ENCODE measurements at places on chromosomes 2 and 18.

DNA sequence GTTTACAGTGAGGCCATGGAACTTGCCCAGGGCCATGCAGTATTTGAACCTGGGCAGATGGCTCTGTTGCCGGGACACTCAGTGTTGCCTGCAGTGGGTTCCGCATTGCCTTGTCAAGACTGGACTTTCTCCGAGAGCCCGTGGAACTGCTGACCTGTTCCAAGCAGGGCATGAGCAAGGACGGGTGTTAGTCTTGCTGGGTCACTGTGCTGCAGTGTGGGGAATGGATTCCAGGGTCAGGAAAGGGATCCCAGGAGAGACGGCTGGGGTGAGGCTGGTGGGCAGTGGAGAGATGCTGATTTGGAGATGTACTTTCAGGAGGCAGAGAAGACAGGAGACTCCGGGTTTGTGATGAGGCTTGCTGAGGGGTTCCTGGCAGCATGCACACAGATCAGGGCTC lies 348.7 kb upstream of the HS6ST1 start:
- DNase-seq, result no peak

DNA sequence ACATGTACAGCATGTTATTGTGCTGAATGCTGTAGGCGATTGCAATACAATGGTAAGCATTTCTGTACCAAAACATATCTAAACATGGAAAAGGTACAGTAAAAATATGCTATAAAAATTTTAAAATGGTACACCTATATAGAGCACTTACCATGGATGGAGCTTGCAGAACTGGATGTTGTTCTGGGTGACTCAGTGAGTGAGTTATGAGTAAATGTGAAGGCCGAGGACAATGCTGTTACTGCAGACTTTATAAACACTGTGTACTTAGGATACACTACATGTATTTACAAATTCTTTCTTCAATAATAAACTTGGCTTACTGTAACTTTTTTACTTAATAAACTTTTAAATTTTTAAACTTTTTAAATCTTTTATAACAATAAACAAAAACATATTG lies 473.4 kb upstream of the UBE2E3 start:
- DNase-seq, result no peak

GRCh38 chr2:112805542-112805941 lies 21.2 kb upstream of the IL1A start:
- DNase-seq, result no peak

GRCh38 chr18:75276818-75277609 lies 66.4 kb downstream of the TSHZ1 start:
- no peak for DNase-seq

DNA sequence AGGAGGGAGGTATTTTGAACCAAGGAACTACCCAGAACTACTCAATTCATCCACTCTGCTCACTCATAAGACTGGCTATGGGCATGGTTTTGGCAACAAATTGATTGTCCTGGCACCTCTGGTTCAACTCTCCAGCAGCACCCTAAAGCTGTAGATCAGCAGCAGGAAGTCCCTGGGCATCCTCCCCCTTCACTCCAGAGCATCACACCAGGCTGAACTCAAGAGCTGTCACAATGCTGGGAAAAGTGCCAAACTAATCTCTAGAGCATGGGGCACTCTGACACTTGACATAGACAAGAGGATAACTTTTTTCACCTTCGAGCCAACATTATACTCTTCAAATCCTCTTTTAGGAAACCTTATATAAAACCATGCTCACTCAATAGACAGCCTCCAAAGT lies 154.1 kb upstream of the RBBP8 start:
- DNase-seq, result no peak

- no peak for DNase-seq
These were observed 115.0 kb upstream of the CDCA7 start for GRCh38 chr2:173239644-173240043.

DNA sequence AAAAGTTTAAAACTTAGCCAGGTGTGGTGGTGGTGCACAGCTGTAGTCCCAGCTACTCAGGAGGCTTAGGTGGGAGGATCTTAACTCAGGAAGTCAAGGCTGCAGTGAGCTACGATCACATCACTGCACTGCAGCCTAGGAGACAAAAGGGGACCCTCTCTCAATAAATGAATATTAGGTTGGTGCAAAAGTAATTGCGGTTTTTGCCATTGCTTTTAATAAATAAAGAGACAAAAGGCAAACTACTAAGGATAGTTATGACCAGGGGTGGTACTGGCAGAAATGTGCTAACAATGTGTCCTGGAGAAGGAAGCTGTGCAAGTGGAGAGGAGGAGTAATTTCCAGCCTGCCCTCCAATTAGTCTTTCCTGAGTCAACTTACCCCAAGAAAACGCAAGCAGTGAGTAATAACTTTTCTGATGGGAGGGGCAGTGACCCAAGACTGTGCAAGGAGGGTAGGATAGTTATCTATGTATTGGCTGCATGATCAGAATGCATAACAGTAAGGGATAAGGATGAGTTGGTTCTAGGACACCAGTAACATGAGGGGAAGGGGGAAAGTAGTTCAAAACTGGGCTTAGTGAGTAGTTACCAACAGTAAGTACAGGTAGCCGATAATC lies 1.5 kb downstream of the EXOC6B start:
- no peak for DNase-seq

DNA sequence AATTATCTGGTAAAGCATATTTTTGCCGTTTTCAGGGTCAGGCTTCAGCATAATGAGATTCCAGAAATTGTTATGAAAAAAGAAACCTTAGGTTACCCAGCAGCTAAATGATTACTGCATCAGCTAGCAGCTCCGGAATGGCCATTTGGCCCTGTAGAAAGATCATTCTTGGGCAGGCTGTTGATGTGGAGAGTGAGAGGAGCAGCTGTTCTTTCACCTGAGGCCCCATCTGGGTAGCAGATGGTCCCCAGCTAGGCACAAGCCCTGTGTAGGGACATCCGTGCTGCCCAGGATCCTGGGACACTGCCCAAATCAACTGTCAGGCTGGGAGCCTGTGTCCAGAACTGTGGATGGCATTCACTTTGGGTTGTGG lies 61.8 kb downstream of the NEDD4L start:
- DNase-seq, result no peak

DNA sequence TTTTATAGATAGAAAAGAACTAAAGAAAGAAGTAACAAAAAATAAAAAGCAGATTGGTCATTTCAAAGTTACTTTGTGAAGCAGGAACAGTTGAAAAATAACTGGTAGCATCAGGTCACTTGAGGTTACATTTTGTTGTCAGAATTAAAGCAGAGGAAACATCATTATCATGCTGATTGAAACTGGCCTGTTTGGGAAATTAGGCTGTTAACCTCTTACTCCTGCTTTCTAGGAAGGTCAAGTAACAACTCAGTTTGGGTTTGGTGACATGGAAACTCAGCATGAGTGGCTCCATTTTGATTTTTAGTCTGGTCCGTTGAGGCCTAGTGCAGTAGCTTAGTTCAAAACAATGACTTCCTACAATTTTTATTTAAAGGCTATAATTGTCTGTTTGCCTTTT lies 1383.5 kb downstream of the DPP10 start:
- no peak for DNase-seq

GRCh38 chr2:113216891-113217454 lies 43.2 kb downstream of the PSD4 start:
- no peak for DNase-seq

DNA sequence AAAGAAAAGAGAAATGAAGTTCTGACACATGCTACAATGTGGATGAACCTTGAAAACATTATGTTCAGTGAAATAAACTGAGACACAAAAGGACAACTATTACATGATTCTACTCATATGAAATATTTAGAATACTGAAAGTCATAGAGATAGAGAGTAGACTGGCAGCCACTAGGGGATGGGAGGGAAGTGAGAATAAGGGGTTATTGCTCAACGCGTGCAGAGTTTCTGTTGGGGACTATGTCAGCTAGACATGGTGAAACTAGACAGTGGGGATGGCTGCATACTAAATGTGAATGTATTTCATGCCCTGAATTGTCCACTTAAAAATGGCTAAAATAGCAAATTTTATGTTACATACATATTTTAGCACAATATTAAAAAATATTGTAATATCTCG lies 108.7 kb upstream of the ATL2 start:
- DNase-seq, result no peak

DNA sequence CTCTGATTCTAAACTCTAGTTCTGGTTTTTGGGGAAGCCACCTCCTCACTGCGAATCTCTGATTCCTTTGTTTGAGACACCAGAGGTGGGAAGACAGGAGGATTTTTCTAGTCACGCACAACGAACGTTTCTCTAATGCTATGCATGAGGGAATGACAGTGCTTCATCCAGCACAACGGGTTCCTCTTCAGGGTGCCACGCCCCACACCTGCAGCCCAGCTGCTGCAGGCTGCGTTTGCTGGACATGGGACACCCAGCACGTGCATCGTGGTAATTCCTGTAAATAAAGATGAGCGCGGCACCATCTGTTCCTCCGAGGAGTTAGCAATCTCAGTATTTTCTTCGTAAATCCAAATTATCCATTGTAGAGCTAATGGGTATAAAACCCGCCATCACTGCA lies 37.5 kb upstream of the TPO start:
- DNase-seq, result no peak

- DNase-seq, result no peak
These were observed 72.9 kb downstream of the CCBE1 start for GRCh38 chr18:59624369-59624765.

GRCh38 chr18:9613550-9614400 lies 584 bp downstream of the PPP4R1 start:
- DNase-seq, result peak; percentile 40

DNA sequence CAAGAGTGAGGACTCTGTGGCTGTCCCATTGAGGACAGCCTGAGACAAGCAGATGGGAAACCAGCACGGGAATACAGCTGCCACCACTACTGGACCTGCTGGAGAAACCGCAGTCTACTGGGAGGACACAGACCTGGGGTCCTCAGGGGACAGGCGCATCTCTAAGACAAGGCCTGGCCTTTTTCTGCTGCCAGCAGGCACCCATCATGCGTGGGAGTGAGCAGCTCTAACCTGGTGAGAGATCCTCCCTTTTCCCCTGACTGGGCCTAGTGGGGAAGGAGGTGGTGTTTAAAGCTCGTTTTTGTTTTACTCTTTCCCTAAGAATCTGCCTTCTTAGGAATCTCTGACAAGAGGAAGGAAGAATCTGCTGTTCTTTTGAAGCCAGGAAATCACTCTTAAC lies 36.6 kb downstream of the CYRIA start:
- no peak for DNase-seq

- DNase-seq, result no peak
These were observed 42.5 kb upstream of the PID1 start for GRCh38 chr2:229313591-229313990.

- no peak for DNase-seq
These were observed 2.3 kb upstream of the PLCD4 start for GRCh38 chr2:218605432-218605831.

DNA sequence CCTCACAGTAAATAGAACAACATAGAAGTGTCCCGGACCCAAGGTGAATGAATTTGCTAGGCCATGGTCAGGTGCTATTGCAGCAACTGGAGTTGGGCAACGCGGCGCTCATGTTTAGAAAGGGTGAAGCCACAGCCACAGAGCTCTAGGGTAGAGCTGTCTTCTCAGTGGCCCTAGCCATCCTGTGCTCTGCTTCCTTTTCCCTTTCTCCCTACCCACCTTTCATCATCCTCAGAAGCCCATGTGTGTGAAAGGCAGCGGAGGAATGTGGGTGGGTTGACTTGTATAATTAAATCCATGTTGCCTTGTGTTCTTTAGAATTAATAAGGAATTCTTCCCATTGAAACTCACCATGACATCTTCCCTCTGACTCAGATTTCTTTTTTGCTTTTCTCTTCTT lies 336.7 kb downstream of the OSR1 start:
- no peak for DNase-seq

DNA sequence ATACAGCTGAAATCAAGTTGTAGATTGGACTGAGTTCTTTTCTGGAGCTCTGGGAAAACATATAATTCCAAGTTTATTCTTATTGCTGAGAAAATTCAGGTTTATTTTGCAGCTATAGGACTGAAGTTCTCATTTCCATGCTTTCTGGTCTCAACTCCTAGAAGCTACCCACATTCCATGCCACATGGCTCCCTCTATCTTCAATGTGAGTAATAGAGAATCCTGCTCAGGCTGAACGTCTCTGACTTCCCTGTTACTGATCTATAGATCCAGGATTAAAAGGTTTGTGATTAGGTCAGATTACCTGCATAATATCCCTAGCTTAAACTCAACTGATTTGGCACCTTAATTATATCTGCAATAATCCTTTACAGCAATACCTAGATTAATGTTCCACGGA lies 453.8 kb upstream of the MC4R start:
- no peak for DNase-seq

- DNase-seq, result no peak
These were observed 120.1 kb upstream of the ZBTB14 start for GRCh38 chr18:5415665-5416064.

GRCh38 chr2:105678346-105678745 lies 66.4 kb upstream of the NCK2 start:
- no peak for DNase-seq

GRCh38 chr18:28189400-28190239 lies 12.7 kb upstream of the CDH2 start:
- DNase-seq, result peak; percentile 12

DNA sequence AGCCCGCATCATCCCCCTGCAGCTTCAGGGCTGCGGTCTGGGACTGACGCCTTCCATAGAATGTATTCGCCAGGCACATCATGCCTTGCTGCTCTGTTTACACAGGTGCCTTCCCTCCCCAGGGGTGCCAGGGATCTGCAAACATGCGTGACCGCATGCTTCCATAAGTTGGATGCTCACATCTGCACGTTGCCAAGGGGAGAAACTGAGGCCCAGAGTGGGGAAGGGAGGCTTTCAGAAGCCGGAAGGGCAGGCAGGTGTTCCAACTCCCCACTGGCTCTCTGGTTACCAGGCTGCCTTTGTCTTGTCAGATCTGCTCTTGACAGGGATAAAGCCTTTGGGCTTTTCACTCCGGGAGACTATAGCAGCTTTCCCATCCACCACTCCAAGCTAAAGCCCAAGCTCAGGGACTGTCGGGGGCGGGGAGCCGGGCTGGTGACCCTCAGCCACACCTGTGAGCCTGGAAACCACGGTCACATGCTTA lies 125.8 kb upstream of the TNP1 start:
- DNase-seq, result no peak

DNA sequence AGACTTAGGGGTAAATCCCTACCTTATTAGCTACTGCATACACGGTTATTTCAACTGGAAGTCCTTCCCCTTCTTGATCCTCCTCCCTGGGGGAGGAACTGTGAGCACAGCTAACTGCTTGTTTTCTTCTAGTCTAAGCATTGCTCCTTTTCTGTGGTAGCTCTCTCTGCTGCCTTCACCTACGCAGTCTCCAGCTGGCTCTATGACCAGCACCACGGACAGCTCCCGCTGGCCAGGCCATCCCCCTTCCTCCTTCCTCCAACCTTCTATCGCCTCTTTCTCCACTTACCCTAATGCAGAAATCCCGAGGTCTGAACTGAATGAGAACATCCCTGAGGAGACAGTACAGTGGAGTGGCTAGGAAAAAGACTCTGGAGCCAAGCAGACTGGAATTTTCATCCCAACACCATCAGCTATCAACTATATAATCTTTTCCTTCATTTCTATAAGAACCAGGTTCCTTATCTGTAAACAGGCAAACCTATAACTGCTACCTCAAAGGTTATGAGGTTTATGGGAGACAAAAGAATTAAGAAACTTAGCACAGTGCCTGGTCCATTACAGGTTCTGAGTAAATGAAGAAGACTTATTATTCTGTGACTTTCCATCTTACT lies 4.7 kb upstream of the CFAP65 start:
- peak; percentile 41 for DNase-seq

GRCh38 chr2:29223851-29224692 lies 108.9 kb downstream of the CLIP4 start:
- peak; percentile 43 for DNase-seq

GRCh38 chr2:46914578-46915230 lies 902 bp downstream of the MCFD2 start:
- no peak for DNase-seq
